Stimulated activated CD8-positive, alpha-beta memory T cell treated with anti-CD3 and anti-CD28 coated beads, Interleukin-2, amount 100 ng/mL, for 48 hours (primary cell): ENCODE measurements at places on chromosomes 3 and 15.
A peak's percentile ranks its signal among the peaks of the same experiment; 100 is the strongest.

GRCh38 chr15:79858469-79858868 lies 38.3 kb downstream of the MTHFS start:
- DNase-seq: no peak

GRCh38 chr3:114556657-114557213 lies 262.9 kb downstream of the TIGIT start:
- no peak for DNase-seq

DNA sequence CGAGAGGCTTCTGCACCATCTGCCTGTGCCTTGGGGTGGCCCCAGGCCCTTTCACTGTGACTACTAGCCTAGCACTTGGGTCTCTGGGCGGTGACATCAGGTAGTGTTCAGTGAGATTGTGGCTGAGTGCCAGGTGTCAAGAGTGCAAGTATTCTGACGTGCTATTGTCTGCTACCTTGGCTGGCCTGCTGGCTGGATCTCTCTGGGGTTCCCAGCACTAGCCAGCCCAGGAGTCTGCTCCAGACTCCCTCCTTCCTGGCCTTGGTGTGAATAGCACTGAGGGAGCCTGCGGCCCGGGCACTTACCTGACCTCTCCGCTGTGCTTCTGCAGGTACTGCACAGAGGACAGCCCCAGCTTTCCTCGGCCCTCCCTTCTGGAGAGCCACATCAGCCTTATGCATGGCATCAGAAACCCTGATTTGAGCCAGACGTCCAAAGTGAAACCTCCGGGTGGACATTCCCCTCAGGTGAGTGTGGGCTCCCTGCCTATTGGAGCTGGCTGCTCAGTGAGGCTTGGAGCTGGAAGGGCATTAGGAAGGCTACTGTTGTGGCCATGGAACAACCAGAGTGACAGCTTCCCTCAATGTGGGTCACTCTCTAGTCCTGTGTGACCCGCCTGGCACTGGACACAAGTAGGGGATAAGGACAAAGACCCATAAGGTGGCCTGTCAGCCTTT lies 17.5 kb upstream of the ALPK3 start:
- DNase-seq: no peak

GRCh38 chr3:8324747-8325146 lies 176.9 kb upstream of the LMCD1 start:
- DNase-seq: peak; percentile 15
